ENCODE measurements at places on chromosomes 1 and 21.

- DNase-seq, result no peak
These were observed 8.8 kb upstream of the SAMSN1 start for GRCh38 chr21:14554948-14555347.

DNA sequence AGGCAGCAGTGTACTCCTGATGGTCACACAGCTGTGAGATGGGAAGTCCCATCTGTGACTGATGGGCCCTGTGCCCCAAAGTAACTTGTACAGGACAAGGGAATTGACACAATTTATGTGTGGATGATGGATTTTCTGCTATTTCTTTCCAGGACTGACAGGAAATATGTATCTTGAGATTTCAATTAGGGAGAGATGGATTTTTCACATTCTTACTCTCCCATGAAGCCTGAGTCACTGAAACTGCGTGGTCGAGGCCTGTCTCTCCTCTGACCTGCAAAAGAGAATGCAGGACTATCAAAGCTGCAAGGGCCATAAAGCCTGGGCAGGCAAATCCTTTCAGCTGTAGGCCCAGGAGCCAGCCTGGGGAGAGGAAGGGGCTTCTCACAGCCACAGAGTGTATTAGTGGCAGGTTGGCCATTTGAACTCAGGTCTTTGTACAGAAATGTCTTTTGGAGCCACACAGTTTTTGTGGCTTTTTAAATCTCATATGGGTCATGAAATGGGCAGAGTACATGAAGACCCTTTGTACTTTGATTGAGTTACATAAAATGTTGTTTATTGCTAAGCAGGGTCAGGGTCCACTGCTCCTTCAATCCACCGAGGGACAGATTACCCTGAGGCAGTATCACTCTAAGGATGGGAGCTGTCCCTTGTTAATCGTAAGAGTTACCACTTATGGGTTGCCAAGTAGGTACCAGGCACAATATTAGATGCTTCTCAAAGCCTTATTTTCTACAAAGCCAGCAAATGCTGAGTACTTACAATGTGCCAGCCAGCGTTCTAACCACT, 14.8 kb downstream of the ALX3 start:
- no peak for DNase-seq

DNA sequence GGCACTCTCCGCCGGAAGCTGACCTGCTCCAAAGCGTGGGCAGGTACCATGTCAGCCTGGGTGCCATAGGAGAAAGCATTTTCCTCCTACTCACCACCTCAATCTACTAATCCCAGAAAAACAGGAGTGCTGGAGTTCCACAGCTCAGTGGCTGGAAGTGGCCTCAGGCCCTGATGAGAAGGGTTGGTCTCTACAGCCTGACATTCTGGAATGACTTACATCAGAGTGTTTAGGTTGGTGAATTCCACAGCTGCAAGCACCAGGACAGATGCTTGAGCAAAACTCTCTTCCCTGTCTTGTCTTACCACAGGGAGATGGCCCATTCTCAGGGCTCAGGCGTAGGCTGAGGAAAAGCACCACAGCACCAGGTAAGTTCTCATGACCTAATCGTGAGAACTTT, 5.5 kb downstream of the SEC16B start:
- no peak for DNase-seq

DNA sequence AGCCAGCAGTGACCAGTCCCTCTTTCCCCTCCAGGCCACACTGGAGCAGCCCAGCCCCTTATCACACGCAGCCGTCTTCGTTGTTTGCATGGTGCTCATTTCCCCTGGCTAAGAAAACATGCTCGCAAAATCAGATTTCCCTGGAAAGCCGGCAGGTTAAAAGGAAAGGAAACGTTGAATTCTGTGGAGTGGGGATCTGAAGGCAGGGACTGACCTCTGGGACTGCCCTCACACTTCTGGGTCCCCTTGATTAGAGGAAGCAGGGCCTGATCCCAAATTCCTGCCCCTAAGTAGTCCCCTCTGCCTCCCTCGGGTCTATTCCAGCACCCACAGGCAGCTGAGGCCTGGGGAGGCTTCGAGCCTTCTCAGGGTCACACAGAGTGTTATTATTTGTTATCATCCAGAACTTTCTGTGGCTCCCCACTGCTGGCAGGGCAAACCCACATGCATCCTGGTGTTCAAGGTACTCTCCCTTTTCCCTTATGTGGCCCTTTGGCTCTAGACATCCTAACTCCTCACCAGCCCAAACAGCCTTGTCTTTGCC, 125.2 kb upstream of the ZBTB40 start:
- no peak for DNase-seq

- peak; percentile 71 for DNase-seq
These were observed 3.8 kb upstream of the RGSL1 start for GRCh38 chr1:182446033-182446669.

DNA sequence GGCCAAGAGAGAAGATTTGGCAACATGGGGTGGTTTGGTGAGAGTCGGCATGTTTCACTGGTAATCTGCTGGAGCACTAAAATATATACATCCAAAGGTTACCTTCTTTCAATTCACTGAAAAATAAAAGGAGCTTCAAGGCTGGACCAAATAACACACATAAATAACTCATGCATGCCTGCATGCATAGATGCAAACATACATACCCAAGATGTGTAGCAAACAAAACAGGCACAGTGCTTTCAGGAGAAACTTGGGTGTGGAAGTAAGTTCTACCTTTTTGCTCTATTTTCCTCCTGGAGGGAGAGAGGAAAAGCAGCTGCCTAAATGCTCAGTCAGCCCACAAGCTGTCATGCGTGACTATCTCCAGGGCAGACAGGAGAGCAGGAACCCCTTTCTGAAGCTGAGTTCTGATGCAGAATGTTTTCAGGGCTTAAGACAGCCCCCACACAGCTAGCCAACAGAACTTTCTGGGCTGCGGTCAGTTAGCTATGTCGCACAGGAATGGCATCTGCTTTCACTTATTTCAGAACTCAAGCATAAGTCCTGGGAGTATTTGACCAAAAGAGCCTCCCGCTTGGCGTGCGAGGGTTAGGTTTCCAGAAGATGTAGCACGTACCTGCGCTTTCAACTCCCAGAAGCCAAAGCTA, 166.2 kb downstream of the TOMM20 start:
- DNase-seq, result peak; percentile 73

- DNase-seq, result no peak
These were observed 134.5 kb upstream of the HNRNPU start for GRCh38 chr1:244998717-244999346.

GRCh38 chr21:15742694-15743093, 12.9 kb downstream of the USP25 start:
- no peak for DNase-seq

Data from GM13977 (cell line).